ENCODE measurements at places on chromosomes 3 and 15.

- DNase-seq: no peak
Observed at GRCh38 chr3:40387001-40387894, at the start of gene ENTPD3. Gene ENTPD3 (plus strand): TSS chr3:40387184. CDS start chr3:40388058, 874 bp downstream.

DNA sequence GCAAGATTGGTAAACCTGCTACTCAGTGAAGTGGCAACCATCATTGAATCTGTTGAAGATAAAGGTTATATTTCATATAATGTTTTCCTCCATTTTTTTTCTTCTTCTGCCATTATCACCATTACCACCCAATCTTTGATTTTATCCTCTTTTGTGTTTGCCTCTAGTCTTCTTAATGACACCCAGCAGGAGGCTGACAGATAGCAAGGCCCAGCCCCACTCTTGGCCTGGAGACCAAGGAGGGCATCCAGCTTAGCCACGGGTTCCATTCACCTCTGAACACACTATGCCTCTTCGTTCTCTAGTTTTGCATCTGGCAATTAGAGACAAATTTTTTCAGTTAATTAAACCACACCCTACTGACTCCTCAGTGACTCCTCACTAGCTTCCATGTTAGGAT is 129.7 kb downstream of the TPRG1 start:
- no peak for DNase-seq

- DNase-seq: no peak
Observed at GRCh38 chr3:170651260-170651845, 65.5 kb upstream of the SLC7A14 start.

DNA sequence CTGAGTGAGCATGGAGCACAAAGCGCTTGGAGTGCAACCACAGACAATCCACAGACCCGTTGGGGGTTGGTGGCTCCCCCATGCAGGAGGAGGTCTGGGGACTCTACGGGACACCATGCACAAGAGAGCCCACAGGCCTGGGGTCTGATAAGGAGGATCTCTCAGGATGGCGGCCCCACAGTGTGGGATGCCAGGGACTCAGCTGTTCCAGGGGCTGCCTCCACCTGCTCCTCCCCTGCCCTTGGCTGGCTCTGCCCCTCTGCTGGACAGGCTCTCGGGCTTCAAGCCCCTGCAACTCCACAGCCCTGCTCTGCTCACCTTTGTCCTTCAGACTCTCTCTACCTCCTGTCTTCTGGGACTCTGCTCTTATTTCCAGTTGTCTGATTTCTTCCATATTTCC is 184.5 kb upstream of the CHRNA7 start:
- DNase-seq: no peak

GRCh38 chr3:33231756-33232465 is 13.3 kb upstream of the SUSD5 start:
- DNase-seq: no peak

DNA sequence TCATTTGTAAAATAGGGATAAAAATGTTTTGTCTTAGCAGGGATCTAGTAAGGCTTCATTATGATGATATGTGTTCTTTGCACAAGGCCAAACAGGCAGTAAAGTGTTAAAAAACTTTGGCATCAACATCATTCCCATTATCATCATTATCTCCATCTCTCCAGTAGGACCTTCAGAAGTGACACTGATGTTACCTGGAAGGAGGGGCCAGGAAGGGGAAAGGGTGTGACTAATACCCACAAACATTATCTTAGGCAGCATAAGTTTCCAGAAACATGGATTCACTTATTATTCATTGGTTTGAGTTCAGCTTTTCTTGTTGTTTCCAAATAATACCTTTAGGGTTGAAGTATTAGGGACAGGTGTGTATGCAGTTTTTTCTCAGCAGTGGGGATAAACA is 399.6 kb downstream of the PTPRG start:
- no peak for DNase-seq

DNA sequence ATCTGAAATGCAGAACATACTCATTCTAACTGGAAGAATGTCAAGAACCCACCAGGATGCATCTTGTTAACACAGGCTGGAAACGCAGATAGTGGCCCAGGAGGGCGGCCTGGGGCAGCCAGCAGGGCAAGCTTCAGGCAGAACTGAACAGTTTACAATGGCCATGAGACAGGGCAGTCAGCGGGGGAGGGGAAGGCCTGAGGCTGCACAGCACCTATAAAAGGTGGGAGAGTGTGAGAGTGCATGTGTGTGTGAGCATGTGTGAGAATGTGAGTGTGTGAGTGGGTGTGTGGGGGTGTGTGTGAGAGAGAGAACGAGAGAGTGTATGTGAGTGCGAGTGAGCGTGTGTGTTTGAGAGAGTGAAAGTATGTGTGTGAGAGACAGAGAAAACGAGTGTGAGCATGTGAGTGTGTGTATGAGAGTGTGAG is 26.8 kb upstream of the SLCO2A1 start:
- DNase-seq: no peak

- no peak for DNase-seq
Observed at GRCh38 chr15:29822100-29822683, at the start of gene TJP1. Gene TJP1 (minus strand): TSS chr15:29822468. CDS start chr15:29822028, 440 bp downstream.

DNA sequence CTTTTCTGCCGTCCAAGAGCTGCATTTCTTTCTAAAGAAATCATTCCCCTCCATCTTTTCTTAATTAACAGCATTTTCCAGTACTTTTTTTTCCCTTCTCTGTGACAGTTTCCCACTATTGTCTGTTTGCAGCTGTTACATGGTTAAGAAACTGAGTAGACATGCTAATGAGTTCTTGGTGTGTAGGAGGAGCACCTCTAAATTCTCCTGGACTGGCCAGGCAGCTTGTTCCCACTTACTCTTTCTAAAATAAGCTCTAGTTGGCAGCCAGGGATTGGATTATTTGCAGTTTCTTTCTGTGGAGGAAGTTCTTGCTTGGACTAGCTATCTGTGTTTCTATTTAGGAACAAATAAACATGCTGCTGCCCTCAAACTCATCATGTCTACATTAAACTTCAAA is 235.1 kb upstream of the GAP43 start:
- DNase-seq: no peak

GRCh38 chr3:166575161-166575560 is 737.9 kb upstream of the BCHE start:
- DNase-seq: no peak

DNA sequence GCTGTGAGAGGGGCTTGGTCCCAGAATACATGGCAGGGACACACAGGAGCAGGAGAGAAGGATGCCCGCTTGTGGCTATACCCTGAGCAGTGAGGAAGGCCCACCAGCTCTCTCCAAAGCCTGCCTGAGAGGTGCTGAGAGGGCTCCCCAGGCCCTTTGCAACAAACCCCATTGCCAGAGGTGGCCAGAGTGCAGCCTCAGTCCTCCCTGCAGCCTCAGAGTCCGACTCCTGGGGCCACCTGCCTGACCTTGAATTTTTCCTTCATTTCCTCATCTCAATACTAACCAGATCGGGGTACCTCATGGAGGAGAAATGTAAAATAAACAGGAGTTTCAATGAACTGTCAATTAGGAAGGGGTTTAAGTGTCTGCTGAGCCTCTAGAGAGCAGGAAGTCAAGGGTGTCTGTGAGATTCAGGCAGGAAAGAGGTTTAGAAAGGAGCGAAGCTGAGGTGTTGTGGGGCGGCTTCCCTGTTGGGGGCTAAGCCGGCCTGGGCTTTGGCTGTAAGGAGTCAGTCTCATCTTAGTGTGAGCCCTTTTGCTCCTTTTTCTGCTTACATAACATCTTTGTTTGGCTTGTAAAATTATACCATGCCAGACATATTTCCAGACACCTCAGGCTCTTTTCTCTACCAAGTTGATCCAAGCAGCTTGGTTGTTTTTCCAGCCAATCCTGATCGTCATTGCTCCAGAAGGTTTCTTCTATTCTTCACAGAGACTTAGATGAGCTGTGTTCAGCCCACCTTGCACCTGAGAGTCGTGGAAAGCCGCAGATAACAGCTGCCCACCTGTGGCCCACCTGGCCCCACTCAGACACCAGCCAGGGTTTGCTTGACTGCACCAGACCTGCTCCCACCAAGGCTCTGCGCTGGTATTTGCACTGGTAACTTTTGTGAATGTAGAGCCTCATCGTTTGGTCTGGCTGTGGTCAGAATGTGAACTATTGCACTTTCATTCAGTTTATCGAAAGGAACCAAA is 36.7 kb downstream of the CMTM7 start:
- no peak for DNase-seq

GRCh38 chr15:68412218-68412617 is 19.7 kb downstream of the ITGA11 start:
- no peak for DNase-seq

DNA sequence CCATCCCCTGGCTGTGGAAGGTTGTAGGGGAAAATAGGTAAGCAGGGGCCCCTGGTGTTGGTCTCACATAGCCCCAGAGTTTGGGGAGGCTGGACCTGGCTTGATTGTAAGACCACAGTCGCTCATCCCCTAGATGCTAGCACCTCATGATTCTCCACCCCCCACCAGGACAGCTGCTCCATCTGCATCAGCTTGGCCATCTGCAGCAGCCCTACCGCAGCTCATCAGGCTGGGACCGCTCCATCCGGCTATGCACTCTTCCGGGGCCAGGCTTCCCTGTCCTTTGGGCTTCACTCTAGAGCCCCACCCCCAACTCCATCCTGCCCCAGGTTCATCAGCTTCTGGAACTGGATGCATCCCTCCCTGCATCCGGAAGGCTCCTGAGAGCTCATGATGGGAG is 12.6 kb downstream of the SCN5A start:
- DNase-seq: no peak

- no peak for DNase-seq
Observed at GRCh38 chr3:88584451-88584850, 434.7 kb downstream of the C3orf38 start.

DNA sequence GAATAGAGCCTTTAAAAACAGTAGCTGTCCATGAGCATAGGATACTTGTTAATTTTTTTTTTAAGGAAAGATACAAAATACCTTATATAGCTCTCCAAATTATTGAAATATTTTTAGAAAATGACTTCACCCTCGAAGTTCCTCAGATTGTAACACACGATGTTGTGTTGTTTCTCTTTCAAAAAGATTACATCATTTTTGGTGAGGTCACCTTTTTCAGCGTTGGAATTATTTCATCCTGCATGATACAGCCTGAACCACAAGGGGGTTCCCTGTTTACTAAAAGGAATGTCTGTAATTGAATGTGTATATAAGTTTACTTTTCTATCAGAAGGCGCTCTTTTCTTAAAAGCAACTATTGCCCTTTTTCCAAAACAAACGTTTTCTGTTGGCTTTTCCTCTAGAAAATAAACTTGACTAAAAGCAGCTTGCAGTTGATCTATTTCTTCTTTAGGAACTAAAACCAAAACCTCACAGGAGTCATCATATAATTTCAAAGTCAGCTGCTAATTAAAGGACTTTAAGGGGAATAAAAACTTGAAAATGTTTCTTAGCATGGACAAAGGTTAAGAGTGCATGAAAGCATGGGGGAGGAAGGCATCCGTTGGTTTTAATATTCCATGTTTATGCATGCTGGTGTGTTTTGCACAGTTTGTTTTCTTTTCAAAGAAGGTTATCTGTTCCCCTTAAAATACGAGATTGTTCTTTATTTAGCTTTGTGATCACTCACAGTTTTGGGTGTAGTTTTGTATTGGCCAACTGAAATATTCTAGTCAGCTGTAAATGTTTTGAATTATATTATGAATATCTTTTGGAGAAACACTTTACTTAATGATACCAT is 29.4 kb downstream of the LYSMD4 start:
- no peak for DNase-seq

- no peak for DNase-seq
Observed at GRCh38 chr15:45118996-45119395, 4.9 kb downstream of the DUOXA2 start.

DNA sequence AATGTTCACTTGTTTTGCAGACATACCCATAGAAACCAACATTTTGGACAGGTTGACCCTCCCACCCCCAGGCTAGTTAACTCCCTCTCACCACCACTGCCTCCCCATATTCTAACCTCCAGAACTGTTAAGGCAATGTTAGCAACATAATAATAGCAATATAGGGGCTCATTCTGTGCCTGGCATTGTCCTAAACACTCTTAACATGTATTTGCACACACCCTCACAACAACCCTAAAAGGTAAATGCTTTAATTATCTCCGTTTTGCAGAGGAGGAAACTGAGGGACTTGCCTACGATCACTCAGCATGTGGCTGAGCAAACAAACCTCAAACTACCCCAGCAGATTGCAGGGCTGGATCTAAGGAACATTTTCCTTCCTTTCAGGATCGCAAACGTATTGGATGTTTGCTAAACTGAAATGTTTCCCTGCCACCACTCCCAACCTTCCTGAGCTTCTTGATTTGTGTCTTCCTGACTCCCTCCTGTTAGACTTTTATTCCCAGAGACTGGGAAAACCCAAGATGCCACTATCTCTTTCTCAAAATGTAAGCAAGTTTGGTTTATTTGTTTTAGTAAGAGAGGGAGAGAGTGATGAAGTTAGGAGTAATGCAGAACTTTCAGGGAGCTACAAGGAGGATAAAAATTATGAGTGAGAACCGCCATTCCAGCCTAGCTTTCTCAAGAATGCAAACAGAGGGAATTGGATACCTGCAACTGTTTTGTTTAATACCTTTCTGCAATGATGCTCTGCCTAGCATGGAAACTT is 1.3 kb downstream of the SCG5 start:
- no peak for DNase-seq

- DNase-seq: no peak
Observed at GRCh38 chr3:144010371-144010770, 38.7 kb downstream of the DIPK2A start.

GRCh38 chr3:34219556-34219955 is 421.1 kb downstream of the PDCD6IP start:
- no peak for DNase-seq

- DNase-seq: peak; percentile 49
Observed at GRCh38 chr3:48564022-48564421, 441 bp upstream of the UCN2 start.

GRCh38 chr3:71930056-71930991 is 145.4 kb upstream of the PROK2 start:
- no peak for DNase-seq

DNA sequence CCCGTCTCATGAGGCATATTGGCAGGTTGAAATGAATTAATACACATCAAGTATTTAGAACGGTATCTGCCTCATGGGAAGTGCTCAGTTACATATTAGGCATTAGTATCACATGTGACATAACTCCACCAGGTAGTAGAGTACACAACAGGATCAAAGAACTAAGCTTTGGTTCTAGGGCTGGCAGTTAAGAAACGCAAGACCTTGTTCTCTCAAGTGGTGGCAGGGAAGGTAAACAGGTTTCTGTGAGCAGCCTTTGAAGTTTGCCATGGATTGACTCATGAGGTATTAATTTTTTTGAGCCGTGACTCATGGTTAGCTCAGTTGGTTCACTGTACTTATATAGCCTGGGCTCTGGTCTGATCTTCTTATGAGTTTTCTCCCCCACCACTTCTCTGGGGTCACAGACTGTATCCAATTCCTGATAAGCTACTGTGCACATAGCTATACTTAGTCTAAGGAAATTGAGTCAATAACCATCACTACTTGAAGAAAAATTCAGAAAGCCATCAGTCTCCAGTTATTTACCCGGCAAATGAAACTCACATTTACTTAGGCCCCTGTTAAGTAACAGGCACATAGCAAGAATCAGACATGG is 155.6 kb upstream of the STT3B start:
- no peak for DNase-seq

All from stimulated activated CD8-positive, alpha-beta memory T cell treated with anti-CD3 and anti-CD28 coated beads, Interleukin-4, amount 100 ng/mL, for 4 hours (primary cell).